Activated CD4-positive, alpha-beta T cell treated with anti-CD3 and anti-CD28 coated beads, Interleukin-2, amount 50 U/mL, for 4 hours (primary cell): ENCODE measurements at places on chromosomes 2 and 18.

DNA sequence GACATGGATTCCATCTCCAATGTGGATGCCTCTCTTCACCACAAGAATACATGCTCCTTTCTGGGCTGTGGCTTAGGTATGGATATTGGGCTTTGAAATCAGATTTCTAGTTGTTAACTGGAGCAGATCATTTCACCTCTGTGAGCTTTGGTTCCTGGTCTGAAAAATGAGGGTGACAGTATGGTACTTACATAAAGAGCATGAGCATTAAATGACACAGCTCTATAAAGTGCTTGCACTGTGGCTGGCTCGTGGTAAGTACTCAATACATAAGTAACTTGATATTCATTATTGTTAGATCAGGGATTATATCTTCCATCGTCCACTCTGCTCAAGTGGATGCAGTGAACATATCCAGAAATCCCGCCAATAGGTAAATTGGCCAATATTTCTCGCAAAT is 33.4 kb downstream of the ARHGAP25 start:
- no peak for DNase-seq

GRCh38 chr18:31302991-31303390 is 15.0 kb upstream of the DSG1 start:
- DNase-seq, result no peak

GRCh38 chr2:1051075-1051474 is 100.4 kb downstream of the SNTG2 start:
- no peak for DNase-seq

DNA sequence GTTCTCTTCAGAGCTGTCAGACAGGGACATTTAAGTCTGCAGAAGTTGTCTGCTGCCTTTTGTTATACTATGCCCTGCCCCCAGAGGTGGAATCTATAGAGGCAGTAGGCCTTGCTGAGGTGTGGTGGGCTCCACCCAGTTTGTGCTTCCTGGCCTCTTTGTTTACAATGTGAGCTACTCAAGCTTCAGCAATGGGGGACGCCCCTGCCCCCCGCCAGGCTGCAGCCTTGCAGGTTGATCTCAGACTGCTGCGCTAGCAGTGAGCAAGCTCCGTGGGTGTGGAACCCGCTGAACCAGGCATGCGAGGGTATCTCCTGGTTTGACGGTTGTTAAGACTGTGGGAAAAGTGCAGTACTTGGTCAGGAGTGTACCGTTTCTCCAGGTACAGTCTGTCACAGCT is 24.0 kb upstream of the PAIP2B start:
- DNase-seq, result no peak

DNA sequence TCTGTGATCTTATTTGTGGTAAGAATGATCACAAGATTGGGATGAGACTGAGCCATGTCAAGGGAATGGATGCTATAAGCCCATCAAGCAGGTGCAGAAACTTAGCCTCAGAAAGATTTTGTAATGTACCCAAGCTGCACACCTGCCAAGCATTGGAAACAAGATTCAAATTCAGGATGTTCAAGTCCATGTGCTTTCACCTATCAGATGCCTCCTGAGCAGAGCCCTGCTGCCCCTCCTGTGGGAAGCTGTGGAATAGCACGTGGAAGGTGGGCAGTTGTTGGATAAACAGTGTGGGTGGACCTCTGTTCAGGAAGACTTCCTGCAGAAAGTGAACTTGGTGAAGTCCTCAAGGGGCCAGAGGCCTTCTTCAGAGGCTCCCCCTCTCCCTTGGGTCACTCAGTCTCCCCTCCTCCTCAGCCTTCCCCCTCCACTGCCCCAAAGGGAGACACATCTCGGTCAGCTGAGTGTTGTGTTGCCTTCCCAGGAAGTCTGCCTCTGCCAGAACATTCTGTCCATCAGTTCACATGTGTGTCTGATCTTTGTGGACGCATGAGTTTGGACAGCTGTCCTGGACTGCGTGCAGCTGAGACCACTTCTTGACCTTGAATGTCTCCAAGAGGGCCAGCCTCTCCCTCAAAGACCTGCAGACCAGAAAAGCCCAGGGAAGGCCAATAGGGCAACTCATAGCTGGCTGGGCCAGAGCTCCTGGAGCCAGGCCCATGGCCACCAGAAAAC is 186.1 kb downstream of the INHBB start:
- no peak for DNase-seq

DNA sequence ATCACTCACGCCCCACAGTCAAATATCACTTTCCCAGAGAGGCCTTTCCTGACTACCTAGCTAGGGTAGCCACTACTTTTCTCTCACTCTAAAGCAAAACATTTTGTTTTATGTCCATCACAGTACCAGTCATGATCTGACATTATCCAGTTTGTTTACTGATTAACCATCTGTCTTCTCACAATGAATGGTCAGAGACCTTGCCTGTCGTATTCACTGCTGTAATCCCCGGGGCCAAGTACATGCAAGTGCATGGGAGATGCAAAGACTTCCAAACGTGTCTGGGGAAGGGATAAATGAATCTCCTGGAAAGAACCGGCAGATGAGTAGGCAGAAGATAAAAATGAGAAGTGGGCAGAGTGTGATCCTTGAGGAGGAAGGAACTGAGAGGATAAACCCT is 39.7 kb downstream of the THUMPD2 start:
- no peak for DNase-seq

DNA sequence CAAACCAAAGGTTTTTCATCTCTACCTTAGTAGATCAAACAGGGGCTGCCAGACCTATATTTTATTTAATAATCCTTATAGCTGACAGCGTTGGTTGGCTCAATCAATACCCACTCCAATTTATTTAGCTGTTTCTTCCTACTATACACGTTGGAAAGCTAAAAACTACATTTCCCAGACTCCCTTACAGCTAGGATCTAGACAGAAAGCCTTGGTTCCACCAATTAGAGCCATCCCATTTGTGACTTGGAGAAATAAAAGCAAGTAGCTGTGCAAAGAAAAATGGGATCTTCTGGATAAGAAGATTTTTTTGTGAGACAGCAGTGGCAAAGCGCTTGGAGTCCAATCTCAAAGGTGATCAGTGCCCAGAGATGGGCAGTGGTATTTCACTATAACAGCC is 331.3 kb upstream of the MEIS1 start:
- no peak for DNase-seq

- DNase-seq, result no peak
Measured at GRCh38 chr2:196638765-196639164, 750 bp upstream of the CCDC150 start.

DNA sequence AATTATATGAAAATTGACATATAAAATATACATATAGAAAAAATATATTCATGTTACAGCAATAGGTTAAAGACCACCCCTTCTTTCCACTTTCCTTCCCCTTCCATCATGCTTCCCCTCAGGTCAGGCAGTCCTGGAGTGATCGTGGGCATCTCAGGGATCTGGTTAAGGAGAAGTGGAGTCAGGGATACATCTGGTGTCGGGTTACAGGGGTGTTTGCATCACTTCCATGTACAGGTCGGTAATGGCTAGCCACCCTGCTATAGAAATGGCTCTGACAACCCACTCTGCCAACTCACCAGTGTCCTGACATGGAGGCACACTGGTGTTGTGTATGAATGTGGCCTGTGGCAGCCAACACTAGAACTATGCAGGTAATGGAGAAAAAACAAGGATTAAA is 36.3 kb upstream of the LGALSL start:
- DNase-seq, result no peak
